ENCODE measurements at places on chromosomes 11 and 22.

DNA sequence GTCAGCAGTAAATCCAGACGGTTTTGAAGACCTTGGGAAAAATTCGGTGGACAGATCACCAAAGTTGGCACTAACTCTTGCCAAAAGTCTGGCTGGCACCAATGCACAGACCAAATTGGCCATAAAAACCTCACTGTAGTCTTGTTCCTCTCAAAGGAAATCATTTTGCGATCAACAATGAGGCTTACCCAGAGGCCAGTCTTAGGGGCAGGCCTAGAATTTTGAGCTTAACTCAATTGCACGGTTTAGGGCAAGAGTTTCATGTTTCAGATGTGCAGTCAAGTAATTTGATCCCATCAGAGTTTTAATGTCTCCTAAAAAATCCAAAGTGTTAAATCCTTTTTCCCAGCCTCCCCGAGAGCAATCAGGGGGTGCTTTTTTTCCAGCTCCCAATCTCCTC, 19.0 kb downstream of the MPPED2 start:
- no peak for DNase-seq

GRCh38 chr22:30327864-30328345, 1.2 kb upstream of the TBC1D10A start:
- DNase-seq: no peak

DNA sequence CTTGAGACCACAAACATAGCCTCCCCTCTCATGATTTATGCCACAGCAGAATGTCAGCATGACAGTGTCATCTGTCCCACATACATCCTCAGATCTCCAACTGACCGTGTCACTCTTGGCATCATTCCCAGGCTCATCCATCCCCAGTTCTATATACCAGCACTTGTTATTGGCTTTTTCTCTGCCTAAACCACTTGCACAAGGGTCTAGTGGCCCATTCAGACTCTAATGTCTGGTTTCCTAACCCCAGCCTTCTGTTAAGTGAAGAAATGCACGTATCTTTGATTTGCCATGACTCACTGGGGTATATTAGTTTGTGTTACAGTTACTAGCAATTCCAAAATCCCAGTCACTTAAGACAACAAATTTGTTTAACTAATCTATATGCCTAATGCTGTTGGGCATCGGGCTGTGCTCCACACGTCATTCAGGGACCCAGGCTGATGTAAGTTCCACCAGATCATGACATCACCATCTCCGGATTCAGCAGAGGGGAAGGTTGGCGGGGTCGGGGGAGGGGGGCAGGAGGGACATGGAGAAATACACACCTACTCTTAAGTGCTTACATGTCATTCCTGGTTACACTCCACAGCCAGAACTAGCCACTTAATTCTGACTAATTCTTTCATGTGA, 517.4 kb downstream of the BUD13 start:
- DNase-seq: no peak

- DNase-seq: no peak
Measured at GRCh38 chr11:109309153-109309552, 112.8 kb upstream of the C11orf87 start.

DNA sequence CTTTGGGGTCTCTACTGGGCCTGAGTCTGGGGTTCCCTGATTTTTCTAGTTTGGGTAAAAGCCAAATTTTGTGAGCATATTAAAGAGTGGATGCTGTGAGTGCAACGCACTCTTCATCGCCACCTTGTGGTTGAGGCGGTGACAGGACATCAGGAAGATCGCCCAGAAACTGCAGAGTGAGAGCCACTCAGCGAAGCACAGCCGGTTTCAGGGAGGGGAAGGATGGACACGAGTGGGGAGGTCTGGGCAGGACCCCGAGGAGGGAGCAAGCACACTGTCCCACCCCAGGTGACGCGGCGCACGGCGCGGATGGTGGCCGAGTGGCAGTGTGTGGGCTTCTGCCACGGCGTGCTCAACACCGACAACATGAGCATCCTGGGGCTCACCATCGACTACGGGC, 9.1 kb downstream of the SELENOO start:
- DNase-seq: peak; percentile 36

DNA sequence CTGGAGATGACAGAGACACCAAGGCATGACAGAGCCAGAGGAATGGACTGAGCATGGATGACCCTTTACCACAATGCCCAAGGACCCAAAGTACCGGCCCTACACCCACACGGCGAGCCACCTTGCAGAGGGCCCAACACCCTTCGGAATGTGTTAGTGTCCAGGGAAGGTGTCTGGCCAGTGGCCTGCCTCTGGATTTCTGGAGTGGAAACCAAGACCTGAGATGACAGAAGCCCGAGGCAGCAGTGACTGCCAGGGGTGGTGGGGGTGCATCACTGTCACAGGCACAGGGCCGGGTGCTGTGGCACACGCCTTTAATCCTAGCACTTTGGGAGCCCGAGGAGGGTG, 28.7 kb downstream of the PDGFB start:
- no peak for DNase-seq

GRCh38 chr22:36419177-36419911, 31.6 kb upstream of the MYH9 start:
- no peak for DNase-seq

DNA sequence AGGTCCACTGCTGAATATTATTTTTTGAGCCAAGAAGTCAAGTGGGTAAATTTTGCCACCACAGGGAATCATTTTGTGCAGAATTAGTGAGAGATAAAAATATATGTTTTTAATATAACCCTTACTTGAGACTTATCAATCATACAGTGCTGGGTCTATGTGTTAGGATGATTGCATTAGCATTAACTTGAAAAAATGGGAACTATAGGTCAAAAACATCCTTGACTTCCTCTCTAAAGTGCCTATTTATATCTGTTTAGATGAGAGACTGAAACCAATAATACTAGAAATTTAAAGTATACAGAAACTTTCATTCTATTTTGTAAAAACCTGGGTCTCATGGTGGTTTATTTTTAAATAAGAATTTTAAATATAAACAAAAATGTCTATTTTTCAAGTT, 65.1 kb upstream of the CARD18 start:
- DNase-seq: no peak

- DNase-seq: no peak
Measured at GRCh38 chr11:61966734-61967115, 709 bp downstream of the FTH1 start.

GRCh38 chr22:37499027-37499707, 13.0 kb upstream of the MFNG start:
- no peak for DNase-seq

DNA sequence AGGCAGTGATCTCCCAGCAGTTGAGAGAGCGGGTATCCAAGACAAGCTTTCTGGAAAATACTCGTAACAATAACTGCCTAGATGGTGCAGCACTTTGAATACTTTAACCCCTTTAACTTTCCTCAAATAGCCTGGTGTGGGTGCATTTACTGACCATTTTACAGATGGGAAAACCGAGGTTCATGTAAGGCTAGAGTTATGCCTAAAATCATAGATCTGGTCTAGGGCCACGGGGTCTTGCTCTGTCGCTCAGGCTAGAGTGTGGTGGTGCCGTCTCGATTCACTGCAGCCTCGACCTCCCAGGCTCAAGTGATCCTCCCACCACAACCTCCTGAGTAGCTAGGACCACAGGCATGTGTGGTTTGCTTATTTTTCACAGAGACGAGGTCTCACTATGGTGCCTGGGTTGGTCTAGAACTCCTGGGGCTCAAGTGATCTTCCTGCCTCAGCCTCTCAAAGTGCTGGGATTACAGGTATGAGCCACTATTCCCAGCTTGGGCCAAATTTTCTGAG, 269.2 kb upstream of the SYN3 start:
- no peak for DNase-seq

DNA sequence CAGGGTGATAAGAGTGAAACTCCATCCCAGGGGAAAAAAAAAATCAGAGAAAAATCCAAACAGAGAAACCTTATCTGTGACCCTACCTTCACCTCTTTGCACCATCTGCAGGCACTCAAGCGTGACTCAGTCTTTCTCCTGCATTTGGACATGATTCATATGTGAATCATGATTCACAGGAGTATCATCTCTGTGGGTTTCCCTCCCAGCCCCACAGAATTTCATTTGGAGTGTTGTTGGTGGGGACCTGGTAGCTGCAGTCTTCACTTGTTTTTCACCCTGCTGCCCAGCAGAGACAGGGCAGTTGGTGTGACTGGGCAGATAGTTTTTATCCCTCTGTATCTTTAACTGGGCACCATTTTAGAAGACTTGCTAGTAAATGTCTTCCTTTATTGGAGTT, 75.7 kb downstream of the DEPDC5 start:
- DNase-seq: no peak

DNA sequence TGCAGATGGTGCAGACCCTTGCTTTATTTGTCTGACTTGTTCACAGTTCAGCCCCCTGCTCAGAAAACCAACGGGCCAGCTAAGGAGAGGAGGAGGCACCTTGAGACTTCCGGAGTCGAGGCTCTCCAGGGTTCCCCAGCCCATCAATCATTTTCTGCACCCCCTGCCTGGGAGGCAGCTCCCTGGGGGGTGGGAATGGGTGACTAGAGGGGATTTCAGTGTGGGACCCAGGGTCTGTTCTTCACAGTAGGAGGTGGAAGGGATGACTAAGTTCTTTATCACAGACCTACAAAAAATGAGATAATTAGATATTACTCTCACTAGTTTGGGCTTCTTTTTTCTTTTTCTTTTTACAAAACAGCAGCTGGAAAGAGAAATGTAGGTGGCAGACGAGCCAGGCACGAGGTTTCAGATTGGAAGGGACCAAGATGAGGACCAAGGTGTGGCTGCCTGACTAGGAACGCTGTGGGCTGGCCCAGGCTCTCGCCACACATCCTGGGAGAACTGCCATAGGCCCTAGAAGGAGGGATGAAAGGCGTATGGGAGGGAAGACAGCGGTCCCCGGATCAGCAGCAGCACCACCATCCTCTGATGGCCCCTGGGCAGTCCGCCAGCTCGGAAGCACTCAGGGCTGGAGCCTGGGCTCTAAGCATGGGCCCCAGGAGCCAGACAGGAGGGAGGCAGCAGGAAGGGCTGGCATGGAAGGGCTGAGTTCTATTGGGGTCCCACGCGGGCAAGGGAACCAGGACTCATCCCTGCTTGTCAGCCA, 14.2 kb downstream of the TXN2 start:
- DNase-seq: no peak

DNA sequence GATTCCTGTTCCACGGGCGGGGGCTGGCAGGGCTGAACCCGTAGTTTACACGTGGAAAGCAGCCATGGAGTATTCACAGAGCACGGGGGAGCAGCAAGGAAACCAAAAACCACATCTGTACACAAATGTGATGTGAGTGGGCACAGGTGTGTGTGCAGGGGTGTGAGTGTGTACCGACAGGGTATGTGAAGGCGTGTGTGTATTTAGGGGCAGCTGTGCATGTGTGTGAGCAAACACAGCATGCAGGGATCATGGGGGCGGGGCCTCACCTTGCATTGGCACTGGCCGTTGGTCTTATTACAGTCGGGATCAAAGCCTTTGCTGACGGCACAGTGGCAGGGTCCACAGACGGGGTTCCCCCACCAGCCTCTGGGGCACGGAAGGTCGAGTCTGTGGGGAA, 58.4 kb downstream of the TRMU start:
- no peak for DNase-seq

GRCh38 chr11:134636071-134636470, 224.0 kb upstream of the B3GAT1 start:
- no peak for DNase-seq

DNA sequence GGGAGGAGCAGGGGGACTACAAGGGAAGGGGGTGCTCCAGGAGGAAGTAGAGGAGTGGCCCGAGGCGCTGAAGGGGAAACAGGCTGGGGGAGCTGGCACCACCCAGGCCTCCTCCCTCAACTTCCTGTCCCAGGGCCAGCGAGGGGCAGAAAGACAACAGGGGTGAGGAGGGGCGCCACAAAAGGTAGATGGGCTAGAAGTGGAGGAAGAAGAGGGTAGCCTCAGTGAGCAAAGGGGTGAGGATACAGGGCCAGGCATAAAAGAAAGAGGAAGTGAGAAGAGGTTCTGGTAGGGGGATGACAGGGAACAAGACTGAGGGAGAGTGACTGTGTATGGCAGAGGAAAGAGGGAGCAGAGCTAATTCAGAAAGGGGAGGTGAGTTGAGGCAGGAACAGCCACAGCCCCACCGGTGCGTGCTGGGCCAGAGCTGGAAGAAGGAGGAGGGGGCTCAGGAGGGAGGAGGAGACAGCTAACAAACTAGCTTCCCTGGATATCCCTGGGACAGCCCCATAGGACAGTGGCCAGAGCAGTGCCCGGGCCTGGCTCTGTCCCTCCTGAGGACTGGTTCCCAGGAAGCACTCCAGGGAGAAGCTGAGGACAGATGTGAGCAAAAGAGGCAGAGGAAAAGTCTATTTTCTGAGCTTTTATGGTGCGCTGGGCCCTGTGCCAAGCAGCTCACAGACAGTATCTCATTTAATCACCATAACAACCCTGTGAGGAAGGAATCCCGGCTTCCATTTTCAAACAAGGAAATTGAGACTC, 8.5 kb downstream of the DCHS1 start:
- no peak for DNase-seq

GRCh38 chr11:119148720-119149017, 183 bp upstream of the ABCG4 start:
- DNase-seq: no peak

- DNase-seq: no peak
Measured at GRCh38 chr22:50670914-50671538, 1.6 kb upstream of the SHANK3 start.

DNA sequence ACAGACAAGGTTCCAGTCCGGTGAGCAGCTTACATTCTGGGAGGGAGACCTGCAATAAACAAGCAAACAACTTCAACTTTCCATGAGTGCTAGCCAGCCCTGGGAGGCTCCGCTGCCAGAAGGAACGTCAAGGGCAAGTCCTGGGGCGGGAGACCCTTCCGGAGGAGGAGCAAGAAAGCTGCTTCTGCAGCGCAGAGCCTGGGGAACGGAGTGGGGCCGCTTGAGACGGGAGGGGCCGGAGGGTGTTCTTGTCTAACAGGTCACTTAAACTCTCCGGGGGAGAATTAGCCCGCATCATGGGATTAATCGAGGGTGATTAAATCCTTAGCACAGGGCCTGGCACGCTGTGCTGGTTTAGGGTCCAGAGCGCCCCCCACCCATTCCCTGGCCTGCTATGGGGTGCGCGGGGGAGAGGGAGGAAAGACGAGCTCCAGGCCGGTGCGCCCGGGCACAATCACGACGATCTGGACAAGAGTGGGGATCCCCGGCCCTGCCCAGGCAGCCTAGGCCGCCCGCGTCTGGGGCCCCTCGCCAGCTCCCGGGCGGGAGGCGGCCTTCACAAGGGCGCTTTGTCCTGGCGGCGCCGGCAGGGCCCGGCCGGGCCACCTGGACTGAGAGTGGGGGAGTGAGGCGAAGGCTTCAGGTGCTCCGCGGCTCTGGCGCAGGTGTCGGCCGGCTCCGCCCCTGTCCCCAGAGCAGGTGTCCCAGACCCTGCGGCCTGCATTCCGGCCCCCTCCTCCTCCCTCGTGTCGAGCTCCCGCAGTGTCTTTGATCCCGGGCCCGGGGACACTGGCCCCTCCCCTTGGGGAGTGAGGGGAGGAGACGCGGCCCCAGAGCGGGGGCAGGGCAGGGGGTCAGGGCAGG, 663 bp upstream of the LARGE2 start:
- DNase-seq: no peak
